ENCODE measurements at places on chromosomes 1 and 21. TPM values are rescaled to one million over a fixed set of nuclear protein-coding genes. Genes with fewer than 3 reads are reported as not detected.

Gene SYT2
- total RNA-seq: 59.2 TPM

Gene SLAMF6
- 0.10 TPM for total RNA-seq

GRCh38 chr21:37521658-37522057 is 155.1 kb downstream of the DYRK1A start:
- no peak for DNase-seq

Gene CXADR
- 89.1 TPM for total RNA-seq

GRCh38 chr1:29266912-29267311 is 30.6 kb downstream of the PTPRU start:
- no peak for DNase-seq

Gene PDC
- total RNA-seq: not detected

- DNase-seq: no peak
These were observed 39.5 kb upstream of the ZNF124 start for GRCh38 chr1:247211339-247211738.

- no peak for DNase-seq
These were observed 130.4 kb downstream of the HS2ST1 start for GRCh38 chr1:87044840-87045239.

DNA sequence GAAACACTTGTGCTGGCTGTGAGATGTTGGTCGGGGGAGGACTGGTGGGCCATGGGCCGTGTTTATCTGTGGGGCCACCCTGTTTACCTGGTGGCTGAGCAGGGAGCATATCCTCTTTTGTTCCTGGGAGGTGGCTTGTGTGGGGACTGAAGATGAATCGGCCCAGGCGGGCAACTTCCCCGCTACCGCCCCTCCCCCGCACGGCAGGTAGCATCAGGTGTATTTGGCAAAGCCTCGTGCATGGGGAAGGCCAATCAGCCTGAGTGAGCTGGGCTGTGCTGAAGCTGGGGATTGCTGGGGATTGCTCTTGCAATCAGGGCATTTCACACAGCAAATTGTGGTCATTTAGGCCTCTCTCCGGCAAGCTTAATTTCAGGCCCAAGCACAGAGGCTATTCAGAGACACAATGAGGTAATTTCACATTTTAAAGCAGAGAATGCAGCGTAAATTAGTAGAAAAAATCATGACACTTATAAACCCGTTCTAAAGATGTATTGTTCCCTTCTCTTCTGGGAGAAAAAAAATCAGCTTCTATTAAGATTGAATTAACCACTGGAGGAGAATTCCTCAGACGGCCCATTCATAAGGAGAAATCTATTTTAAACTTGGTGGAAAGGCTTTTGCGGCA is 197.7 kb upstream of the POU3F1 start:
- no peak for DNase-seq

Gene DR1
- total RNA-seq: 47.1 TPM

- no peak for DNase-seq
These were observed 44.3 kb downstream of the PCNX2 start for GRCh38 chr1:233251201-233251720.
